ENCODE measurements at places on chromosomes 7 and 10.
A peak's percentile ranks its signal among the peaks of the same experiment; 100 is the strongest.

DNA sequence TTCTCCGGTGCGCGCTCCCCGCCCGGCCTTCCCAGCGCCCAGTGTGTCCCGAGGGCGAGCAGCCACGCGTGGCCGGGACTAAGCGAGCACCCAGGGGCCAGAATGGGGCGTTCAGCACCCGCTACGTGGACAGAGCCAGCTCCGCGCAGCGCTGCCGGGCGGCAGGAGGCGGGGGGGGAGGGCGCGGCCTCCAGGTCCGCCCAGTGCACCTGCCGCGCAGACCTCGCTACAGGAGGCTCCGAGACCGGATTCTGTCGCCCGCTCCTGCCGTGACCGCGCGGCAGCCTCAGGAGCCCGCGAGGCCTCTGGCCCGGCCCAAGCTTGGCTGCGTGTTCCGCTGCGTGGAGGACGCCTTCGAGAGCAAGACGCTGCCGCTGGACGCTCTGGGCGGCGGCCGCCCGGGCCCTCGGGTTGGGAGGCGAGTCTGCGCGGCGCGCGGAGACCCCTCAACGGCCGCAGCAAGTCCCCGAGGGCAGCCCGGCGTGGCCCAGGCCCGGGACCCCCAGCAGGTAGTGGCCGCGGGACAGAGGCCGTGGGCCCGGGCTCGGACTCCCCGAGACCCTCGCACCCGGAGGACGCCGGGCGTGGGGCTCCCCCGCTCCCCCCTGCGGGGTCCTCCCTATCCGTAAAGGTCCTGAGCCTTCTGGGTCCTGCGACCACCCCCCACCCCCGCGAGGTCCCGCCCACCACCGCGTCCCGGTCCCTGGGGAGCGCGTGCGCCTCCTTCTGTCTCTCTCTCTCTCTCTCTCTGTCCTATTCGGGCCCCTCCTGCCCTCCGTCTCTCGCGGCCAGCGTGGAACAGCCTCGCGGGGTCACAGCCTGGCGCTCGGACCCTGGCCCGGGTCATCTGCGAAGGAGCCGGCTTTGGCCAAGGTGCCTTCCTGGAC, 904 bp upstream of the DPYSL4 start:
- peak; percentile 95 for DNase-seq

DNA sequence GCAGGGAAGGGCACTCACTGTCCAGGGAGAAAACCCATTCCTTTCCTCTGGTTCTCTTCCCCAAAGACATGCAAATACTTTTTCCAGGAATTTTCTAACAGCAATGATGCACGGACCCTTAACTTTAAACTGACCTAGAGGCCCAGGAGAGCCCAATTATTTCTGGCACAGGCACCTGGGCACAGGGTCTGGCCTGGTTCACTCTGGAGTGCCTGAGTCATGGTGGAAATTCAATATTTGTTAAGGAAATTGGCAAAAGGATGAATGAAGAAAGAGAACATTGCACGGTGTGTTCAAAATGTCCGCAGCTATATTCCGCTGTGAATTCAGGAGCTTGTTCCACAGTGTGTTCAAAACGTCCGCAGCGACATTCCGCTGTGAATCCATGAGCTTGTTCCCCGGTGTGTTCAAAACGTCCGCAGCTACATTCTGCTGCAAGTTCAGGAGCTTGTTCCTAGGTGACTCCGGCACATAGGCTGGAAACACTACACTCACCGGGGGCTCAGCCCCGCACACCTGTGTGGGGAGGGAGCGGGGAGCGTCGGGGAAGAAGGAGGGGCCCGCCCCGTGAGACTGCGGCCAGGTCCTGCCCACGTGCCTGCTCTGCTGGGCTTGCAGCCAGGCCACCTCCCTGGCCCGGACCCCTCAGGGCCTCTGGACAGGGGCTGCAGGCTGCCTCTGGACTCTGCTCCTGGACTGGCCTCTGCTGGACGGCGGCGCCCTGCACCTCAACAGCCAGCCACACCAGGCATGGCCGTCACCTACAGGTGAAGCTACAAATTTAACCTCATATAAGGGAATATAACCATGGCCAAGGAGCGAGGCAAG, 72.0 kb upstream of the FAM20C start:
- DNase-seq: no peak

GRCh38 chr10:43137717-43138020, 576 bp upstream of the CSGALNACT2 start:
- peak; percentile 69 for DNase-seq

GRCh38 chr7:156003220-156004162, 191.2 kb upstream of the SHH start:
- DNase-seq: no peak

DNA sequence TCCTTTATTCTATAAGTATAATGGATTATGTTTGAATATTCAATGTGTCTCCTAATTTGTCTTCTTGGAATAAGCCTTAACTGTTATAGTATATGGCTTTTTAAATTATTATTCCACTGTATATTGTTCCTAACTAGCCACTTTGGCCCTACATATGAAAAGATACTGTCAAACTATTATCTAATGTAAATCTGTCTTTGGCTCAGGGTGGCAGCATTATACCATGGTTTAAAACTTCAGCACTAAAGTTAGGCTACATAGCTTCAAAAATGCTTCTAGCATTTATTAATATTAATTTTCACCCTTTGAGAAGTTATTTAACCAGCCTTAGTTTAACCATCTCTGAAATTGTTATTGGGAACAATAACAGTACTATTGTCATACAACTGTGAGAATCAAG, 543.1 kb upstream of the MBL2 start:
- peak; percentile 31 for DNase-seq

DNA sequence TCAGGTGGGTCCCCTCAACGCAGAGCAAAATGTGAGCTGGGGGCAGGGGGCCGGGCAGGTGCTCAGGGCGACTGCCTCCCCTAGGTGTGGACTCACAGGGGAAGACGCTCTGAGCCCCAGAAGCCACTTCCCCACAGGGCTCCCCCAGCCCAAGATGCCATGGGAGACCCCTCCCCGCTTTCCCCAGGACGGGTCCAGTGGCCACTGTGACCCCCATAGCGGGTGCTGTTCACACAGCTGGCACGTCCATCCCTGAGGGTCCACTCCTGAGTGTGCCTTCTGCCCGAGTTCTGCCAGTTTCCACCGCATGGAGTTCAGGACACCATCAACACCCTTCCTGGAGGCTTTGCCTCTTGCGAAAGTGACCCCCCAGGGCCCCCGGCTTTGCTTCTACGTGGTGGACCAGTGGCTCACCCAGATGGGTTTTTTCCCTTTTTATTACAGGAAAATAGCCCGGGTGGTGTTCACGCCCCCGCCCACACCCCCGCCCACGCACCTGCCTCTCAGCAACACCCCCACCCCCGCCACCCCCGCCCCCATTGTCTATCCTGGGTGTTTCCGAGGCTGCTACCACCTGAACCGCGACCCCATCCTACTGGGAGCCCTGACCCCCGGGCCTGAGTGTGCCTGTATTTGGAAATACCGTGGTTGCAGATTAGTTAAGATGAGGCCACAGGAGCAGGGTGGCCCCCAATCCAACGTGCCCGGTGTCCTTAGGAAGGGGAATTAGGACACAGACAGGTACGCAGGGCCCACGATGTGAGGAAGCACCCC, 32.0 kb downstream of the ADAP1 start:
- no peak for DNase-seq
